ENCODE measurements at places on chromosomes 12 and 14.
A peak's percentile ranks its signal among the peaks of the same experiment; 100 is the strongest.

DNA sequence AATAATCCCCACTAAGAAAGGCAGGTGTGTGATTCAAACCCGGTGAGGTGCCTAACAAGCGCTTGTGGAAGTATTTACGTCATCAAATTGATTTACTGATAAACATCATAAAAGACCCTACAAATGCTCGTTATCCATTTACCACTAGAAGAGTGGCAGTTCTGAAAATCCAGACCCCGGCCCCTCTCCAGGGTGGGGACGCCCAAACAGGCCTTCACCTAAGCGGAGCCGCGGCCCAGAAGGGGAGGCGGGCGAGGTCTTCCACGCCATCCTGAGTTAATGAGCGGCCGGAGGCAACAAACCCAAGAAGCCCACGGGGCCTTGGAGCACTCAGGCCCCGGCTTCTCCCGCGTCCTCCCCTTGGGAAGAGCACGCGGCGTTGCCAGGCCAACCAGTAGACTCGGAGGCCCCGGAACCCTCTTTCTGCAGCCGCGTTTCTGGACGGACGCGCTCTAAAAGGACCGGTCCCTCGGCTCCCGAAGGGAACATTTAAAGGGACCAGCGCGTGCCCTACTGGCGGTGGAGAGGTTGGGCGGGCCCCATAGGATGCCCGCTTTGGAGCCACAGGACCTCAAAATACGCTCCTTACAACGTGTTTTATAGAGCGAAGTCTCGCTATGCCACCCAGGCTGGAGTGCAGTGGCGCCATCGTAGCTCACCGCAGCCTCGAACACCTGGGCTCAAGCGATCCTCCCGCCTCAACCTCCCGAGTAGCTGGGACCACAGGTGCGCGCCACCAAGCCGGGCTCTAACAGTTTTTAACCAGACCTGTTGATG is 3.5 kb downstream of the PTPN21 start:
- DNase-seq, result peak; percentile 4

DNA sequence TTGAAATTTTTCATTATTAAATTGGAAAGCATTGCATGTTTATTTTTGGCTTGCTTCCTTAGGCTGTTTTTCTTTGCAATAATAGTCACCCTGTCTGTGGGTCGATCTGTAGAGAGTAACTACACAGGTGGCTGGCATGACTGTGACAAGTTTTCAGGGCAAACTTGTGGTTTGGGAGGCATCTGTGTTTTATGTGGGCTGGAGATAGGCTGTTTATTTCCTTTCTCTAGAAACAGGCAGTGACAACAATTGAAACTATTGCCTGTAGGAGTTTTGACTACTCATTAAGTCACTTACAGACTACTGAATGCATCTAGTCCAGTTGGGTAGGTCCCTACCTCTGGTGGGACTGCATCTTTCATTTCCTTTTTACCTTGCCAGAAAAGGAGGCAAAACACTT is 155.6 kb downstream of the DYRK2 start:
- no peak for DNase-seq

GRCh38 chr12:5497329-5498053 is 65.6 kb downstream of the NTF3 start:
- DNase-seq, result no peak

DNA sequence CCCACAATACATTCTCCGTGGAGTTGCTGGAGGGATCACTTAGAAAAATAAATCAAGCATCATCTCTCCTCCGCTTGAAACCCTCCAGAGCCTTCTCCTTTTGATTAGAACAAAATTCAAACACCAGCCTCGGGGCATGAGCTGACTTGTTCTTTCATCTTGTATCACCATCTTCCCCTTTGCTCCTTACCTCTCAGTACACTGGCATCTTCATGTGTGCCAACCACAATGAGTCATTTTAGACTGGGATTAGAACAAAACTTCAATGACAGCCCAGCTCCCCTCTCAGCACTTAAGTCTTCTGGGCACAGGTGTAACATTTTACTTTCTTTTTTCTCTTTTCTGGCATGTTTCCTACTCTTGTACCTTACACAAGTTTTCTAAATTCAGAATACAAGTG is 1159.2 kb upstream of the TMEM132C start:
- no peak for DNase-seq

GRCh38 chr12:57726151-57726883 is 12.2 kb downstream of the AGAP2 start:
- DNase-seq, result peak; percentile 99

- DNase-seq, result no peak
Measured at GRCh38 chr14:78172428-78172827, 2.3 kb downstream of the NRXN3 start.

DNA sequence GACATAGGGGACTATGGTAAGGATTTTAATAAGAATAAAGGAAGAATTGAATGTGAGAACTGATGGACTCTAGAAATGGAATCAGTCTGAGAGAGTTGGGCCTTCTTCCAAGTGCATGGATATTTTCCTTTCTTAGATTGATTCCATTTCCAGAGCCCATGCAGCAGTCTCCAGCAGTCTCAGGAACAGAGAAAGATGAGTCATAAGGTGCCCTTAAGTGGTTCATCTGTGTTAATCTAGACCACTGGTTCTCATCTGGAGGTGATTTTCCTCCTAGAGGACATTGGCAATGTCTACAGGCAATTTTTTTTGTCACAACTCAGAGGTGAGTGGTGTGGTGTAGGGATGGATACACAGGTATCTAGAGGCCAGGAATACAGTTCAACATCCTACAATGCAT is 25.9 kb downstream of the TRIM9 start:
- DNase-seq, result no peak

GRCh38 chr14:53043027-53043581 is 92.3 kb upstream of the FERMT2 start:
- no peak for DNase-seq

DNA sequence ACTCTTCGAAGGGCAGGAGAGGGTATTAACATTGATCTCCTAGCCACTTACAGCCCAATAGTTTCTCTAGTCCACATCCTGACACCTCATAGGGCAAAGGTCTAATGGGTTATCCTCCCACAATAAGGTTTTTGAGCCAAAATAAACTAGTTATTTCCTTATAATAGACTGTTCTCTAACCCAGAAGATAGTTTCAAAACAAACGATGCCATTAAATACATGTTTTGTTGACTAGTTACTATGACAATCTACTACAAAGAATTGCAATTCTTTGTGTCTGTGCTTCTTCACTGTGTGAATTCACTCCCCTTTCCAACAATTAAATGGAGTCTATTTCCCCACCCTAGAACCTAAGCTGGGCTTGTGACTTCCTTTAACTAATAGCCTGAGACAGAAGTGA is 6.4 kb upstream of the ACTR10 start:
- no peak for DNase-seq

DNA sequence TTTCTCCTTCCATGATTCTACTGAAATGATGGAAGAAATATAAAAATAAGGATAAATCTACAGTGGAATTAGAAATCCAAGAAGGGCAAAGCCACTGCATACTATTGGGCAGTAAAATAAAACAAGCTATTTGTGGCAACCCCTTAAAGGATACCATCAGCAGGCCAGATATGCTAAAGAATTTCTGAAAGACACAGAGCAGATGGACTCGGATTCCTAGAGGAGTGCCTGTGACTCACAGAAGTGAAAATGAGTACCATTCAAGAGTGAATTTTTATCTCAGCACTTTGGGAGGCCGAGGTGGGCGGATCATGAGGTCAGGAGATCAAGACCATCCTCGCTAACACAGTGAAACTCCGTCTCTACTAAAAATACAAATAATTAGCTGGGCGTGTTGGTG is 318.1 kb downstream of the LRIG3 start:
- DNase-seq, result no peak

GRCh38 chr12:13152756-13153155 is 43.8 kb upstream of the EMP1 start:
- no peak for DNase-seq

DNA sequence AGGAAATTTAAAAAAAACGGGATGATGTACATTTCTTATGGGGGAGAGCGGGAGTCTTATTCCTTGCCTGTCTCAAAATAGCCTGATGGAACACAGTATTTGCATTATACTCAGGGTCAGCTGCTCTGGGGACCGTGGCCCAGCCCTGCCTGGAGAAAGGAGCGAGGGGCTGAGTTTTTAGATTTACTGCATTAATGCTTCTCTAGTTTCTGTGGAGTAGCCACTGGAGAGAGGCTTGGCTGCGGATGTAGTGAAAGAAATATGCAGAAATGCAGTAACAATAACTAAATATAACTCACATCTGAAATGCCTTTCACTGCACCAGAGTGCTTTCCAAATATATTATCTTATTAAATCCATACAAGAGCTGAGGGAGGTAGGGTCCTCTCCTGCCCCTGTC is 87.6 kb upstream of the MAP1LC3B2 start:
- DNase-seq, result no peak

DNA sequence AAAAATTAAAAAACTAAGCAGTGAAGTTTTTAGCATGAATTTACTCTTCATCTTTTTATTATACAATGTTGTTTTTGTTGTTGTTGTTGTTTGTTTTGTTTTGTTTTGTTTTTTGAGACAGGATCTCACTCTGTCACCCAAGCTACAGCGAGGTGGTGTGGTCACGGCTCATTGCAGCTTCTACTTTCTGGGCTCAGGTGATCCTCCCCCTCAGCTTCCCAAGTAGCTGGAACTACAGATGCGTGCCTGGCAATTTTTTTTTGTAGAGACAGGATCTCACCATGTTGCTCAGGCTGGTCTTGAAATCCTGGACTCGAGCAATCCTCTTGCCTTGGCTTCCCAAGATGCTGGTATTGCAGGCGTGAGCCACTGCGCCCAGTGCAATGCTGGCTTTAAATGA is 11.3 kb downstream of the PPFIBP1 start:
- DNase-seq, result no peak

DNA sequence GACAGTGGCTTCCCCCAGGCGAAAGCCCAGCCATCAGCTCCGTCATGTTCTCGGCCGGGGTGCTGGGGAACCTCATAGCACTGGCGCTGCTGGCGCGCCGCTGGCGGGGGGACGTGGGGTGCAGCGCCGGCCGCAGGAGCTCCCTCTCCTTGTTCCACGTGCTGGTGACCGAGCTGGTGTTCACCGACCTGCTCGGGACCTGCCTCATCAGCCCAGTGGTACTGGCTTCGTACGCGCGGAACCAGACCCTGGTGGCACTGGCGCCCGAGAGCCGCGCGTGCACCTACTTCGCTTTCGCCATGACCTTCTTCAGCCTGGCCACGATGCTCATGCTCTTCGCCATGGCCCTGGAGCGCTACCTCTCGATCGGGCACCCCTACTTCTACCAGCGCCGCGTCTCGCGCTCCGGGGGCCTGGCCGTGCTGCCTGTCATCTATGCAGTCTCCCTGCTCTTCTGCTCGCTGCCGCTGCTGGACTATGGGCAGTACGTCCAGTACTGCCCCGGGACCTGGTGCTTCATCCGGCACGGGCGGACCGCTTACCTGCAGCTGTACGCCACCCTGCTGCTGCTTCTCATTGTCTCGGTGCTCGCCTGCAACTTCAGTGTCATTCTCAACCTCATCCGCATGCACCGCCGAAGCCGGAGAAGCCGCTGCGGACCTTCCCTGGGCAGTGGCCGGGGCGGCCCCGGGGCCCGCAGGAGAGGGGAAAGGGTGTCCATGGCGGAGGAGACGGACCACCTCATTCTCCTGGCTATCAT is 663 bp downstream of the PTGER2 start:
- no peak for DNase-seq

DNA sequence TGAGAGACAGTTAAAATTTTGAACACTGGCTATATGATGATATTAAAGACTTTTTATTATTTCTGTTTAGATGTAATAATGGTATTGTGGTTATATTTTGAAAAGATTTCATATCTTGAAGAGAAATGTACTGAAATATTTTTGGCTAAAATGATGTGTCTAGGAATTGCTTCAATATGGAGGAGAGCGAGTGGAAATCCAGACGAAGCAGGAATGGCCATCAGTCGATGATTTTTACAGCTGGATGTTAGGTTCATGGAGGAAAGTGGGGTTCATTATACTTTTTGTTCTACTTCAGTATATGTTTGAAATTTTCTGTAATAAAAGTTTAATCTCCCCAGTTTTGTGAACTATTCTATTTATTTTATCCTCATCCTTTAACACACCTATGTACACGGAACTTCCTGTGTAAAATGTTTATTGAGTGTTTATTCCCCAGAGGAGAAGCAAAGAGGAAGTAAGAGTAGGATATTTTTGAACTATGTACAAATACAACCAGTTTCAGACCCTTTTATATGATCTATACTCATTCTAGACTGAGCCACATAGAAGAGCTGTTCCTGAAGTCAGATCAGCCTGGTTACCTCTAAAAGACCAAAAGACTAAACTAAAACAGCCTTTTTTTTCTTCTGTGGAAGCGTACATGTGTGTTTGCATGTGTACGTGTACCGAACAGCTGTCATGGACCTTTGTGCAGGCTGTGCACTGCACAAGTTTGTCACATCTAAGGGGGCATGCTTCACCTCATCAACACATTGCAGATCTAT is 211.0 kb upstream of the NUDT4 start:
- DNase-seq, result no peak

- DNase-seq, result no peak
Measured at GRCh38 chr12:10331642-10332239, 24.1 kb downstream of the KLRD1 start.

All from GOT3 (cell line).